D341Med (cell line): ENCODE measurements at places on chromosomes 1 and 21.

DNA sequence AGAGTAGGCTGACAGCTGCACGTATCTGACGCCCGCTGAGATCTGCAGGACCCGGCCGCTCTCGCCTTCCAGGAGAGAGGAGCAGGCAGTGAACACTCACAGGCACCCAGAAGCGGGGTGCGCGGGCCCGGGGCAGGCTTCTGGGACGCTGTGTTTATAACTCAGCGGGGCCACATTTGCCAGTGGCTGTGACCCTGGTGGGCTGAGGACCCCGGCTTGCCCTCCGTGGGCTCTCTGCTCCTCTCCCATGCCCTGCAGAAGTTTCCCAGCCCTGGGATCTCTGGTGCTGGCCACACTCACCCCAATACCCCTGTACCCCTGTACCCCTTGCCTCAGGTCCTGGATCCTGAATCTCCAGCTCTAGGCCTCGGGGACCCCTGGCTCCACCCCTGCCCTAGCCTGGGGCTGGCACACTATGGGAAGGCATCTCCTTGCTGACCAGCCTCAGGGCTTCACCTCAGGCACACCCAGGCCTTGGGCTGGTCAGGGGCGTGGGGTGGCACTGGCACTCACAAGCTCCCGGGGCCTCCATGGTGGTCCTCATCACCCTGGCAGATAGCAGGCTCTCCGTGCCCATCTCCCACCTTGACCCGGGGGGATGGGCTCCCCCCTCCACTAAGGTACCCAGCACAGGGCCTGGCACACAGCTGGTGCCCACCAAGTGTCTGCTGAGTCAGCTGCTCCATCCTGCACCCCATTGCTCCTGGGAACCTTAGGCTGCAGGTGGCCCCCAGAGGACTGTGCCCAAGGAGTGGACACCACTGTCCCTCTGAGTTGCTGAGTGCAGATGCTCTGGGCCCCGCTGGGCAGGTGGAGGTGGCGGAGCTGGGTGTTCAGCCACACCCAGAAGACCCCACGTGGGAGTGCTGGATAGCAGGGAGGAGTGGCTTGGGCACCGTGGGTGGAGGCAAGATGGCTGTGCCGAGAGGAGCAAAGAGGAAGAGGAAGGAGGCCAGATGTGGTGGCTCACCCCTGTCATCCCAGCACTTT is 32.4 kb downstream of the MORN1 start:
- no peak for DNase-seq

- DNase-seq: no peak
Measured at GRCh38 chr21:20591284-20591683, 406.9 kb upstream of the NCAM2 start.

- no peak for DNase-seq
Measured at GRCh38 chr1:154865442-154866256, 4.4 kb downstream of the KCNN3 start.

GRCh38 chr1:27077968-27078367 is 65.3 kb upstream of the TENT5B start:
- DNase-seq: no peak

GRCh38 chr1:20474333-20474975 is 11.6 kb downstream of the CAMK2N1 start:
- no peak for DNase-seq

- DNase-seq: no peak
Measured at GRCh38 chr1:173422456-173422976, 54.6 kb upstream of the PRDX6 start.

GRCh38 chr1:234398849-234399381 is 25.7 kb downstream of the COA6 start:
- DNase-seq: no peak

DNA sequence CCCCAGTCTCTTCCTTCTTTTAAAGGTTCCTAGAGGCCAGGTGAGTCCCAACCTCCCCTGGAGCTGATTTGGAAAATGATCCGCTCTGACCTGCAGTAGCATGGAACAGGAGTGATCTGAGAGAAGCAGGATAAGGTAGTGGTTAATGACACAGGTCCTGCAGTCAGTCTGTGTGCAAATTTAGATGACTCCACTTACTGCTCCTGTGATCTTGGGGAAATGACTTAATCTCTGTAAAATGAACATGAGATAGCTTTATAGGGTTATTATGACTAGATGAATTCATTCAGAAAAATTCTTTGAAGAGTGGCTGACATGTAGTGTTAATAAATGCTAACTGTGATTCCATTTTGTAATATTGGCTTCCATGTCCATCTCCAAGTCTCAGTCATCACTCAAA is 374.9 kb upstream of the CAMK1G start:
- no peak for DNase-seq

DNA sequence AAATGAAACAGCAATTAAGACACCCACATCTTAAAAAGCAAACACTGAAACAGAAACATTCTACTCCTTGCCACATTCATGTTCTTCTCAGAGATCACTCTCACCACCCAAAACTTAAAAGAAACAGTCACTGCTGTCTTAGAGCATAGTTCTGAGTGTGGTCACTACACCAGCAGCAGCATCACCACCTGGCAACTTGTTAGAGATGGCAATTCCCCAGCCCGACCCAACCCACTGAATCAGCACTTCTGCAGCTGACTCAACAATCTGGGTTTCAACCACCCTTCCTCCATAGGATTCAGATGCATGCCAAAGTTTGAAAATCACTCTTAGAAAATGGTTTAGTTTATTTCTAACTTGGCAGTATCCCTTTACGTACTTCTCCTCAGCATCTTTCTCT is 126.1 kb downstream of the CDC42BPA start:
- DNase-seq: no peak
